COR-L47 (cell line): ENCODE measurements at places on chromosomes 13 and 19.

DNA sequence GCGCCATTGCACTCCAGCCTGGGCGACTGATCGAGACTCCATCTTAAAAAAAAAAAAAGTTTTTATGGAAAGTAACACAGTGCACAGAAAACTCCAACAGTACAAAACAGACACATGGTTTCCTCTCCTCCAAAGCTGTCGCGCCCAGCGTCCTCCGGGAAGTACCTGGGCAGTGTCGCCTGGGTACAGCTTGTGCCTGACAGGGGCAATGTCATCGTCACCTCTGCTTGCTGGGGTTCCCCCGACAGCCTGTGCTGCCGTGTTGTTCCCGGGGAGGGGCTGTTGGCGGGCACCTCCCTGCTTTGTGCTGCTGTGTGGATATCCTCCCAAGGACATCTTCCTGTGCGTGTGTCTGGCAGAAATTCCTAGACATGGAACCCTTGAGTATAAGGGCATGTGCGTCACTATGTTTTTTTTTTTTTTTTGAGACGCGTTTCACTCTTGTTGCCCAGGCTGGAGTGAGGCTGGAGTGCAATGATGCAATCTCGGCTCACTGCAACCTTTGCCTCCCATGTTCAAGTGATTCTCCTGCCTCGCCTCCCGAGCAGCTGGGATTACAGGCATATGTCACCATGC is 2.4 kb upstream of the F2RL3 start:
- no peak for DNase-seq

GRCh38 chr19:36685835-36686234 is 1.6 kb upstream of the ZNF567 start:
- no peak for DNase-seq

- DNase-seq, result peak; percentile 75
These were observed 624 bp downstream of the CTXN1 start for GRCh38 chr19:7925171-7925851.

GRCh38 chr13:77776704-77777103 is 79.2 kb downstream of the SLAIN1 start:
- no peak for DNase-seq

DNA sequence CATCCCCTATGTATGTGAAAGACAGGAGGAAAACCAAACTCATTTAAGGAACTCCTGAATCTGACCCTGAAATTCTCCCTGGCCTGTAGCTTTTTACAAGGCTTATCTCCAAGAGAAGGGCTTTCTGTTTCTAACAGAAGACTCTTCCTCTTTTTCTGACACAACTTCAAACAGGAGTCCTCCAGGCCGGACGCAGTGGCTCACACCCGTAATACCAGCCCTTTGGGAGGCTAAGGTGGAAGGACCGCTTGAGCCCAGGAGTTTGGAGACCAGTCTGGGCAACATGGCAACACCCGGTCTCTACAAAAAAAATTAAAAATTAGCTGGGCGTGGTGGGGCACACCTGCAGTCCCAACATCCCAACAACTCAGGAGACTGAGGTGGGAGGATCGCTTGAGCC is 41.9 kb downstream of the CARS2 start:
- DNase-seq, result no peak
